Naive thymus-derived CD8-positive, alpha-beta T cell (primary cell): ENCODE measurements at places on chromosomes 2 and 18. TPM values are rescaled to one million over a fixed set of nuclear protein-coding genes. Genes with fewer than 3 reads are reported as not detected.

Gene RFTN2
- total RNA-seq: 0.47 TPM

Gene TMEM247
- total RNA-seq: not detected

DNA sequence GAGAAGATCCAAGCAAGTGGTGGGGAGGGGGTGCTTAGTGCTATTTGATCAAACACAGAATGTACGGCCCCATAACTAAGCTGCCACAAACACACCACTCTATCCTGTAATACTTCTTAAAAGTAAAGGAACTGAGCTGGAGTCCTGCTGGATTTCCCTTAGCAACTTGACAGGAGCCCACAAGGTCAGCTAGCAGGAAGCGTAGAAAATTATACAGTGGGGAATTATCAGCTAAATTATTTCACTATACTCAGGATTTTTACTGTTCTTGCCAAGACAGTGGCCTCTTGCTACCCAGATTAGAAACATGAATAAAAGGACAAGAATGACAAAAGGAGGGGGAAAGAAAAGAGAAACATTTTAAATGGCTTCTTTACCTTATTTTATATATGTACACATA lies 217.1 kb downstream of the ZNF521 start:
- DNase-seq: no peak
- no peak overlapping the region for H3K27ac ChIP-seq
- H3K36me3 ChIP-seq: no peaks in the 10 kb centered on the region
- H3K27me3 ChIP-seq: no peaks in the 10 kb centered on the region
- H3K4me1 ChIP-seq: no peaks in the 10 kb centered on the region

DNA sequence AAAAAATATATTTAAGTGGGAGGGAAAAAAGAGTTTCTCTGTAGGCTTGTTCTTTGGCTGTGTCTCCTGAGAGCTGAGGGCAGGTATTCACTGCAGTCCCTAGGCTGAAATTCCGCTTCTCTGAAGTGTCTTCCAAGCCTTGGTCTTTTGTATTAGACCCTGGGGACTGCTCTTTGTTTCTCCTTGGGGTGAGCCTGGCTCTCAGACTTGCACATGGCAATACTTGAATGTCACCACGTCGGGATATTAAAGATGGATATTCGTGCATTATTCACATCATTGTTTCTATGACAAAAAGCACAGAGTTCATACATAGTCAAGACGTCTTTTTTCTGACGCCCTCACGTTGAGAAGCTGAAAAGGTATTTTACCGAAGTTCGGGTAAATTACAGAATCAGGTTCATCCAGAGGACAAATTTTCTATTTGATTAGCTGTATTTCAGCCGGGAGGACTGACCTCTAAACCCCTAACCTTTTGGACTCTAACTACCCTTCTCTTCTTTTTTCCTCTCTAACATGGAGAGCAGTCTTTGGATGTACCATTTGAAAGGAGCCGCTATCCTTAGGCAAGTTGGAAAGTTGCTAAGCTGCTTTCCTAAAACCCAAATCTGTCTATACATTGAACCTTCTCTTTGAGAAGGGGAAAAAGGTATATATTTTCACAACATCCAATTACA lies 2.4 kb upstream of the HOXD3 start:
- peaks cover 69% of the 10 kb centered on the region for H3K27me3 ChIP-seq
- peaks cover 13% of the 10 kb centered on the region for H3K4me1 ChIP-seq
- DNase-seq: no peak
- no peak overlapping the region for H3K27ac ChIP-seq
- no peak overlapping the region for H3K4me3 ChIP-seq
- H3K36me3 ChIP-seq: peaks cover 5% of the 10 kb centered on the region

Gene CCDC85A
- not detected for total RNA-seq

Gene B4GALT6
- total RNA-seq: 0.47 TPM

Gene ZNF385B
- not detected for total RNA-seq

GRCh38 chr18:11108947-11109346 lies 40.4 kb downstream of the PIEZO2 start:
- no peaks in the 10 kb centered on the region for H3K27me3 ChIP-seq
- no peak for DNase-seq
- H3K4me3 ChIP-seq: no peak overlapping the region
- no peaks in the 10 kb centered on the region for H3K36me3 ChIP-seq
- no peaks in the 10 kb centered on the region for H3K4me1 ChIP-seq

DNA sequence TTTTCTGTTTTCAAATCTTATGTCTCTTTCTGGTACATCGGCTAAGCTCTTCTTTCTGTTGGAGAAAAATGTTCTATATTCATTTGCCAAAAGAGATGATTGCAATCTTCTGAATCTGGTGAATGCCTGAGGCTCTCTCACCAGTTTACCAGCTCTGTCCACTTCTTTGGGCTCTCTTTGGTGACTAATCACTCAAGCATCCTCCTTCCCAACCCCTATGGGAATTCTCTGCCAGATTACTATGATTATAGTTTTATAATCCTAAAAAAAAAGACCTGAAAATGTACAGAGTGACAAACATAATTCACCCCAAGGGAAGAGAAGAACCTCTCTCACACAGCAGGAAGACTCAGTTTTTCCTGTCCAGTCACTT lies 187.3 kb downstream of the CAMKMT start:
- H3K27ac ChIP-seq: no peak overlapping the region
- DNase-seq: no peak
- peaks cover 4% of the 10 kb centered on the region for H3K4me1 ChIP-seq
- no peak overlapping the region for H3K4me3 ChIP-seq

Gene MRPL44
- 30.3 TPM for total RNA-seq

Gene CYBRD1
- total RNA-seq: 0.47 TPM

GRCh38 chr18:31592506-31593157 lies 955 bp downstream of the TTR start:
- DNase-seq: no peak
- no peaks in the 10 kb centered on the region for H3K36me3 ChIP-seq

DNA sequence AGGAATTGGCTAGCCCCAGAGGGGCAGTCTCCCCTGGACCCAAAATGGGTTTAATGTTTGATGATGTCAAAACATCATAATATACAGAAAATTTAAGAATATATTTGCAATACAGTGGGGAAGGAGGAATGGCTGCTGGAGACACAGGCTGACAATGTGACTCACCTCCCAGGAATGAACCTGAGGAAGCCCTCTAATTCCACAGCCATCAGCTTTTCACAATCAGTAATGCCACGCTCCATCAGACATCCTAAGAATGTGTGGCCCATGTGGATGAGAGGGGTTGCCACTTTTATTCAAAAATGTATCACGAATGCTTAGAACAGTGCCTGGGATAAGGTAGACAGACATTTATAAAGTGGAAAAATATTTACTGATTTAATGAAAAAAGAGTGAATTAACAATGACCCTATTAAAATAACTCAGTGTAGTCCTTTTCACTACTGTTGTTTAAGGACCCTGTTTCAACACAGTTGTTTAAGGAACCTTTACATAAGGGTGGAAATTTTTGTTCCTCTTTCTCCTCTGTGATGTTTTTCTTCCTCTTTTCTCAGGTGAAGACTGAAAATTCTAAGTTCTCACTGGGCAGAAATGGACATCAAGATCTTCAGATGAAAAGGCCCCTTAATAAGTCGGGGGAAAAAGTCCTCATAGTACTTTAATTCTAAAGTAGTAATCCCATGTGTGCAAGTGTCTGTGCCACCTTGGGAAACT lies 17.5 kb upstream of the TMEM163 start:
- H3K4me3 ChIP-seq: no peak overlapping the region
- H3K27me3 ChIP-seq: peaks cover 35% of the 10 kb centered on the region
- no peak overlapping the region for H3K27ac ChIP-seq
- H3K4me1 ChIP-seq: no peaks in the 10 kb centered on the region

Gene ATP6V1C2
- total RNA-seq: 0.47 TPM

DNA sequence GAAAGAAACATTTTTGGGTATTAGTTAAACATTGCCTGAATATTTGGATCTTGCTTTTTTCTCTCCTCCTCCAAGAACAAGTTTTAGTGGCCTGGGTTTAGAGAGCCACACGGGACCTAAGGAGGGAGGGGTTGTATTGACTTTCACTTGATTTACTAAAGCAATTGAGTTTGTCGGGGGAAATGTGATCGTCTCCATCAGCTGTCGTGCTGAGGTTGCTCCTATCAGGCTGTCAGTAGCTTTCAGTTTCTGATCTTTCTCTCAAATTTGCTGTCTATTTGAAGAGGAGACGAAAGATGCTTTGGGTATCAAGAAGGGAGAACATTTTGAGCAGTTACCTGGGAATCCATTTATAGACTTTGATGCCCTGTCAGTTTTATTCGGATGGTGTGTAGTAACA lies 106.0 kb downstream of the SETBP1 start:
- H3K27ac ChIP-seq: no peak overlapping the region
- H3K36me3 ChIP-seq: no peaks in the 10 kb centered on the region
- no peak overlapping the region for H3K4me3 ChIP-seq

Gene CFC1B
- not detected for total RNA-seq

Gene STRN
- total RNA-seq: 34.9 TPM

DNA sequence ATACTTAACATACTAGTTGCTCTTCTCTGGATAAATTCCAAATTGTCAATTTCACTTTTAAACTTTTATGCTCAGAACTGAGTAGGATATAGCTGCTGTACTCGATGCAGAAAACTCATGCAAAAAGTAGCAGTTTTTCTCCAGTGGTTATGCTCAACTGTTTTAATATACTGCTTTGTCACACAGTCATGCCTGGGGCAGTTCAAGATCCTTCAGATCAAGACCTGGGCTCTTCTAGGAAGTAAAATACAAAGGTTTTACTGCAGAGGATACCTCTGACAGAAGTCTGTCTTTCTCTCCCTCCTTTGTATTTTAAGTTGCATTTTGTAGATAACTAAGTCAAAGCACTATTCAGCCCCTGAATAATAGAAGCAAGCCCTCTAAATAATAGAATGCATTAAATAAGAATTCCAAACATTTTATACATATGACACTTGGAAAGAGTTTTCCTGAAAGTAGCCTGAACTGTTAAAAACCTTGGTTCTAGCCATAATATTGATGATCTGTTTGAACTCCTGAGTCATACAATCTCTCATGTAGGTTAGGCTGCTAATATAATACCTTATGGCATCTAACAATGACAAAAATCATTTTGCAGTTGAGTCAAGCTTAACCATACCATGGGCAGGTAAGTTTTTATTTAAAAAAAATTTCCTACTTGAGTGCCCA lies 183.3 kb upstream of the TRIB2 start:
- peaks cover 23% of the 10 kb centered on the region for H3K4me1 ChIP-seq
- H3K27ac ChIP-seq: no peak overlapping the region
- H3K36me3 ChIP-seq: no peaks in the 10 kb centered on the region
- H3K27me3 ChIP-seq: no peaks in the 10 kb centered on the region

DNA sequence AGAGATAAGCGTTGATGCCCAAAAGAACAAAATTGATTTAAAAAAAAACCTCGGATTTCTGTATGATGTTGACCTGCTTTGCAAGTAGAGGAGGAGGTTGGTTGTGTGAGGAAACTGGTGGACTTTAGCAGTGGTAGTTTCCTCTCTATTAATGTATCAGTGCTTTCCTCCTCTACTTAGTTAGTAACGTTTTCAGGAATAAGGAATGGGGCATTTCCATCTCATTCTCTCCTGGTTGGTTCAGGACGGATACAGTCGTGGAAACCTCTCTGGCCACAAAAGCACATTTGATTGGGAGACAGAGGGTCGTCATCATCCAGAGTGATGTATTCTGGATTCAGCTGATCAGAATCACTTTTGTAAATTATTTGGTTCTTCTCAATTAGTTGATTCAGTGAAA lies 1.5 kb downstream of the FHOD3 start:
- DNase-seq: no peak
- no peak overlapping the region for H3K27ac ChIP-seq
- no peaks in the 10 kb centered on the region for H3K4me1 ChIP-seq
- H3K27me3 ChIP-seq: peaks cover 43% of the 10 kb centered on the region

Gene CABLES1
- 0.99 TPM for total RNA-seq

Gene CBLN2
- total RNA-seq: not detected

Gene ELOA2
- not detected for total RNA-seq

Gene FIGN
- total RNA-seq: not detected

DNA sequence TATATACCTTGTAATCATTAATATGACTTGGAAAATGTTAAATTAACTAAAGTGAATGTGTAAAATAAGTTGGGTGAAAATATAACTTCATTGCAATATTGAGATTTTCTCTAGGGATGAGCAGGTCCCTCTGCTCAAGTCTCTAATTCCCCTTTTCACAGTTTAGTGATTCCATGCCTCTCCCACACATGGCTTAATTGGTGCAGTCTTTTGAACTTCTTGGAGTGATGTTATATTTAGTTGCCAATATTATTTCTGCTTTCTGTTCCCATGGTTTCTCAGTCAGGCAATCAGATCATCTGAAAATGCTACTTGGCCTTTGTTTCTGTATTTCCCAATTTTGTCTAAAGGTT lies 233.7 kb upstream of the SPOPL start:
- H3K27ac ChIP-seq: no peak overlapping the region
- no peak overlapping the region for H3K4me3 ChIP-seq
- H3K27me3 ChIP-seq: peaks cover 2% of the 10 kb centered on the region
- no peaks in the 10 kb centered on the region for H3K36me3 ChIP-seq

GRCh38 chr2:31446848-31447247 lies 32.3 kb upstream of the XDH start:
- no peak overlapping the region for H3K27ac ChIP-seq
- H3K4me3 ChIP-seq: no peak overlapping the region
- peaks cover 19% of the 10 kb centered on the region for H3K27me3 ChIP-seq
- peaks cover 21% of the 10 kb centered on the region for H3K36me3 ChIP-seq
- DNase-seq: no peak

- no peak for DNase-seq
- no peak overlapping the region for H3K4me3 ChIP-seq
- no peak overlapping the region for H3K27ac ChIP-seq
- H3K4me1 ChIP-seq: peaks cover 4% of the 10 kb centered on the region
- no peaks in the 10 kb centered on the region for H3K36me3 ChIP-seq
- no peaks in the 10 kb centered on the region for H3K27me3 ChIP-seq
Observed at GRCh38 chr2:68438455-68439303, 28.4 kb downstream of the FBXO48 start.

DNA sequence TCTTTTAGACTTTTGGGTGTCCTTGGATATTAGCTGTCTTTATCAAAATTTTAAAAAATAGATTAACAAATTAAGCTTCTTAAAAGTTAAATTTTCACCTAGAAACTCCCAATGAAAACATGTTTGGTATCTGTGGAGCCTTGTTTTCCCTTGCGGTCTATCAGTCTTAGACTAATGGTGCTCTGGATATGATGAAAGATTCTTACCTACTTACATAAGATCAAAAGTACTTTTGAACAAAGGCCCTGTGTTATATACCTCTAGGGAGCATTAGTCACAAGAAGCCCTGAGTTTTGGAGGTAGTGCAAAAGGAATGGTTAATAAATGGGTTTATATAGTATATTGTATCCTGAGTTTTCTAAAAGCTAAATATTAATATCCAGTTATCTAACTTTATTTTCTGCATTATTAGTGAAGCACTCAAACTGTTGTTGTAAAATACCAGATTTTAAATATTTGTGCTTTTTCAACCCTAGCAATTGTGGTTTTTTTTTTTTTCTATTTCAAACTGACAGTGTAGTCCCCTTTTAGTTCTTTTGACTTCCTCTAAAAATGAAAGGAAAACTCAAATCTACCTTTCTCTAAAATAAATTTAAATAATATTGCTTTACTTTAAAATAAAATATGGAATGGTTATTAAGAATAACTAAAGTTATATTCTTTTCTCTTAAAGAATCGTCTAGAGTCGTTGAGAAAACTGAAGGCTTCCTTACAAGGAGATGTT lies 18.1 kb downstream of the NDC80 start:
- H3K36me3 ChIP-seq: no peaks in the 10 kb centered on the region
- peak overlapping the region; percentile 73 for H3K27ac ChIP-seq
- H3K4me1 ChIP-seq: peaks cover 16% of the 10 kb centered on the region
- DNase-seq: peak; percentile 56
- no peaks in the 10 kb centered on the region for H3K27me3 ChIP-seq
- H3K4me3 ChIP-seq: peak overlapping the region; percentile 78
